Kidney (tissue), 22 donors: ENCODE measurements at places on chromosomes 3 and 15. TPM values are rescaled to one million over a fixed set of nuclear protein-coding genes. Genes with fewer than 3 reads are reported as not detected.

Gene DNAJC17
- total RNA-seq, result 41.6 TPM

Gene MYZAP
- total RNA-seq, result 3.3 TPM

- H3K36me3 ChIP-seq, result no peaks in the 10 kb centered on the region
- no peak overlapping the region for H3K4me3 ChIP-seq
- H3K27me3 ChIP-seq, result no peaks in the 10 kb centered on the region
- H3K27ac ChIP-seq, result no peak overlapping the region
- no peak for DNase-seq
- no peaks in the 10 kb centered on the region for H3K4me1 ChIP-seq
These were observed 55.9 kb upstream of the PIK3CB start for GRCh38 chr3:138890555-138891187.

GRCh38 chr3:122002611-122003010 lies 19.4 kb downstream of the ILDR1 start:
- H3K4me3 ChIP-seq, result no peak overlapping the region
- H3K4me1 ChIP-seq, result peaks cover 9% of the 10 kb centered on the region
- DNase-seq, result no peak
- no peak overlapping the region for H3K27ac ChIP-seq

GRCh38 chr3:26719134-26719533 lies 96.6 kb downstream of the LRRC3B start:
- no peaks in the 10 kb centered on the region for H3K4me1 ChIP-seq
- no peak overlapping the region for H3K27ac ChIP-seq
- no peak overlapping the region for H3K4me3 ChIP-seq
- no peaks in the 10 kb centered on the region for H3K36me3 ChIP-seq

DNA sequence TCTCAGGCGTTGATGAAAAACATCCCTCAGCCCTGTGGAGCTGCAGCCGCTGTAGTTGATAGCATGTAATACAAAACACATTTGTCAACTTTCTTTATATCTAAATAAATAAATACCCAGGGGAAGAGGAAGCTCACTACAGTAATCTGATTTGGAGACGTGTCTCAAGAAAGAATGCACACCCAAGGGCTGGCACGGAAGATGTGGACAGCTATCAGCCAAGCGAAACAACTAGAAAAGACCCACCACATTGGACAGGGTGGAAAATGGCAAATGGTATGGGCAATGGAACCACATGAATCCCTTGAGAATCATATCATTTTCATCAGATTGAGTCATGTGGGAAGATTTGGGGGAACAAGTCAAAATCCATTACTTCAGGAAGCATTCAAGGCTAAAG lies 43.1 kb upstream of the ALDH1A3 start:
- H3K4me1 ChIP-seq, result no peaks in the 10 kb centered on the region
- no peak overlapping the region for H3K4me3 ChIP-seq
- no peak for DNase-seq
- no peaks in the 10 kb centered on the region for H3K36me3 ChIP-seq

DNA sequence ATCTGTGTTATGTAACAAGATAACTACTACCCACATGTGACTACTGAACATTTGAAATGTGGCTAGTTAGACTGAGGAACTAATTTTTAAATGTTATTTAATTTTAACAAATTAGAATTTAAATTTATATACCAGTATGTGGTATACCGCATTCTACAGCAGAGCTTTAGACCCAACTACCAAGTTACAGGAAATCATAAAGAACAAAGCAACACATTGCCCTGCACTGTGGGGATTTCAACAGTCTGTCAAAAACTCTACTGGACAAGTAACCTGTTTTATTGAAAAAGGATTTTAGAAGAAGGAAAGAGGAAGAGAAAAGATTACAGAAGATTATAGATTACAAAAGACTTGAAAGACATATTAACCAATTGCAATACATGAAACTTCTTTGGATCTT lies 64.9 kb downstream of the DPH6 start:
- peaks cover 6% of the 10 kb centered on the region for H3K4me1 ChIP-seq
- no peak overlapping the region for H3K4me3 ChIP-seq
- DNase-seq, result no peak

- no peak for DNase-seq
- H3K4me3 ChIP-seq, result no peak overlapping the region
- no peaks in the 10 kb centered on the region for H3K4me1 ChIP-seq
- H3K27me3 ChIP-seq, result no peaks in the 10 kb centered on the region
These were observed 103.6 kb downstream of the ADAMTS9 start for GRCh38 chr3:64584179-64584578.

DNA sequence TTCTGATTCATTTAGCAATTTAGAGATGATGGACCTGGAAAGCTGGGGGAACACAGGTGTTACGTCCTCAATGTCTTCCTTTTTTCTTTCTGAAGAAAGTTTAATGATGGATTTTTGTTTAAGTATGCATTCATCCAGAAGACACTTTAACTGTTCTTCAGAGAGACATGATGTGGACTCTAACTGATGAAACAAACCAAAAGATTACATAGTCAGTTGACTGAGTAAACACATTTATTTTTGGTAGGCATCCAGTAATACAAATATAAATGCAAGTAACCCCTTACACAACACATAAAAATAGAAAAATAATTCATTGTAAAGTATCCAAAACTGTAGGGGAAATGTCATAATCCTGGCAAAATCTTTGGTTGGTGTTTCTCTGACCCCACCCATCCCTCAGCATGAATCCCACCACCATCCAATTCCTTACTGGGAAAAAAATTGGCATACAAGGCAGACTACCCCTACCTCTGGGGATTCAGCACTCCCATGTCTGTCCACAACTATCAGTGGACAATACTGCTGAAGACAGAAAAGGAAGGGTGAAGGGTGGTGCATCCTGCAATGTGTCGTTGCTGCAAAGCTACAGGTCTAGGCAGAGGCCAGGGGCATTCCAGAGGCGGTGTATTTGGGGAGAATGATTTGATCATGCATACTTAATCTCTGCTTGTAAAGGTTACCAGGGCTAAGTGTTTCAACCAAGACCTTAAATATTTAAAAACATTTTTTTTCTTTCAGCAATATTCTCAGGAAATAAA lies 37.4 kb downstream of the THBS1 start:
- H3K36me3 ChIP-seq, result no peaks in the 10 kb centered on the region
- no peaks in the 10 kb centered on the region for H3K4me1 ChIP-seq
- DNase-seq, result no peak
- no peaks in the 10 kb centered on the region for H3K27me3 ChIP-seq
- no peak overlapping the region for H3K4me3 ChIP-seq
- H3K27ac ChIP-seq, result no peak overlapping the region

- DNase-seq, result no peak
- no peaks in the 10 kb centered on the region for H3K36me3 ChIP-seq
- no peak overlapping the region for H3K4me3 ChIP-seq
- no peak overlapping the region for H3K27ac ChIP-seq
- no peaks in the 10 kb centered on the region for H3K27me3 ChIP-seq
- H3K4me1 ChIP-seq, result no peaks in the 10 kb centered on the region
These were observed 77.0 kb upstream of the LARS2 start for GRCh38 chr3:45311327-45311726.

DNA sequence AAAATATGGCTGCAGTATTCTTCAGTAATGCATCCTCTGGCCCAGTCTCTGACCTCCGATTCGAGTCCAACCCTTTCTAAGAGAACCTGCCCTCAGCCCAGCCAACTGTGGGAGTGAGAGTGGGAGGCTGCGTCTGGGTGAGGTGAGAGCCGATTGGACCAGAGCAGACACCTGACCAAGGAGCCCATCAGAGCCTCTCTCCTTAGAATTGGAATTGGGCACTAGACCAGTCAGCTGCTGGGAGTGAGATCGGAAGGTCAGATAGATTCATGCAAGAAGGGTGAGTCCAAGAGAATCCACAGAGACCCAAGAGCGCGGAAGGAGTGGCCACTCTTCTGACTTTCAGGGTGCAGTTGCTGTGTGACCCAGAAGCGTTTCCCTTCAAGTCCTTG lies 10.2 kb downstream of the RASL12 start:
- no peaks in the 10 kb centered on the region for H3K36me3 ChIP-seq
- peaks cover 12% of the 10 kb centered on the region for H3K4me1 ChIP-seq
- H3K4me3 ChIP-seq, result no peak overlapping the region
- H3K27me3 ChIP-seq, result no peaks in the 10 kb centered on the region

GRCh38 chr3:117587416-117587815 lies 877.8 kb downstream of the TUSC7 start:
- no peaks in the 10 kb centered on the region for H3K27me3 ChIP-seq
- H3K4me1 ChIP-seq, result no peaks in the 10 kb centered on the region
- no peak overlapping the region for H3K27ac ChIP-seq
- H3K4me3 ChIP-seq, result no peak overlapping the region

GRCh38 chr15:60679256-60679655 lies 200.3 kb upstream of the ICE2 start:
- no peak for DNase-seq
- no peak overlapping the region for H3K27ac ChIP-seq
- H3K36me3 ChIP-seq, result no peaks in the 10 kb centered on the region
- H3K4me3 ChIP-seq, result no peak overlapping the region
- no peaks in the 10 kb centered on the region for H3K27me3 ChIP-seq

DNA sequence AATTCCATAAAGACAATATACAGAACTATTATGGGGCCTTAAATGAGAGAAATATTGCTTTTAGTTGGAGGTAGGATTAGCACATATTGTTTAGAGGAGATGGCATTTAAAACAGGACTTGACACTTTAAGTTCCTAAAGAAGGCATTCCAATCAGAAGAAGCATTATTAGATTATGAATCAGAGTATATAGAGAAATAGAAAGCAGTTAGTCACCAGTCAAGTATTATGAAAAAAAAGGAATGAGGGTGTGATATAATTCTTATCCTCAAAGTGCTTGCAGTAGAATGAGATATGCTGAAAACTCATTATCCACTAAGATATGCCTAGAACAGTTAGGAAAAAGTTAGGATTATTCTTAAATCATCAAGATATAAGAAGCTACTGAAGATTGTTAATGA lies 456.2 kb downstream of the ZNF385D start:
- H3K4me3 ChIP-seq, result no peak overlapping the region
- DNase-seq, result no peak
- no peaks in the 10 kb centered on the region for H3K27me3 ChIP-seq
- H3K36me3 ChIP-seq, result no peaks in the 10 kb centered on the region
- H3K4me1 ChIP-seq, result no peaks in the 10 kb centered on the region

GRCh38 chr3:187759601-187760000 lies 14.3 kb upstream of the BCL6 start:
- H3K4me1 ChIP-seq, result peaks cover 5% of the 10 kb centered on the region
- H3K27ac ChIP-seq, result no peak overlapping the region
- DNase-seq, result no peak
- H3K27me3 ChIP-seq, result no peaks in the 10 kb centered on the region
